ENCODE measurements at places on chromosomes 7 and 10. TPM values are rescaled to one million over a fixed set of nuclear protein-coding genes. Genes with fewer than 3 reads are reported as not detected.

PNLIP gene
- total RNA-seq, result 0.12 TPM

ZNF92 gene
- 8.9 TPM for total RNA-seq

CDK1 gene
- total RNA-seq, result 27.1 TPM

ZNF277 gene
- 35.4 TPM for total RNA-seq

MOGAT3 gene
- 1.8 TPM for total RNA-seq

PSD gene
- total RNA-seq, result 11.7 TPM
